ENCODE measurements at places on chromosomes 7 and 10.

- DNase-seq, result no peak
Observed at GRCh38 chr10:680146-680545, 9.3 kb downstream of the DIP2C start.

- DNase-seq, result no peak
Observed at GRCh38 chr7:46071601-46072000, 150.5 kb upstream of the IGFBP3 start.

DNA sequence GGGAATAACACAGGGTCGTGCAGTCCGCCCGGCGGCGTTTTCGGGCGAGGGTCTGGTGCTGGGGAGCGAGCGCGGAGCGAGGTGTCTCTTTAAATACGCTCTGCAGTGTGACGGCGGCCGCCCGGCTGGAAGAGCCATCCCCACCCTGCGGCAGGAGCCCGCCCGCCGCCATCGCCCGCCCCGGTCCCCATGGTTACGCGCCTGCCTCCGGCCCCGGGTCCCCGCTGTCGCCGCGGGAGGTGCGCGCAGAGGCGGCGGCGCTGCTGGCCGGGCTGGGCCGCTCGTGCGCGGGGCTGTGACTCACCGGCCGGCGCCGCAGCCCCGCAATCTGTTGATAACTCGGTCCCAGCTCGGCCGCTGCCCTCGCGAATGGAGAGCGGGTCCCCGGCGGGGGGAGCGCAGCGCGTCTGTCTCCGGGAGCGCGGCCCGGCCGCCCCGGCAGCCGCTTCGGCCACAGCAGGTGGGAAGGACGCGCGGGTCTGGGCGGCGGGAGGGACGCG, at the start of gene ADGRA1:
Gene ADGRA1 (plus strand): TSS at position 246 of the 500 bp plus-strand sequence. CDS start 986 bp downstream, outside the sequence.
- DNase-seq, result no peak

- DNase-seq, result no peak
Observed at GRCh38 chr10:9060314-9060713, 1005.8 kb downstream of the GATA3 start.

DNA sequence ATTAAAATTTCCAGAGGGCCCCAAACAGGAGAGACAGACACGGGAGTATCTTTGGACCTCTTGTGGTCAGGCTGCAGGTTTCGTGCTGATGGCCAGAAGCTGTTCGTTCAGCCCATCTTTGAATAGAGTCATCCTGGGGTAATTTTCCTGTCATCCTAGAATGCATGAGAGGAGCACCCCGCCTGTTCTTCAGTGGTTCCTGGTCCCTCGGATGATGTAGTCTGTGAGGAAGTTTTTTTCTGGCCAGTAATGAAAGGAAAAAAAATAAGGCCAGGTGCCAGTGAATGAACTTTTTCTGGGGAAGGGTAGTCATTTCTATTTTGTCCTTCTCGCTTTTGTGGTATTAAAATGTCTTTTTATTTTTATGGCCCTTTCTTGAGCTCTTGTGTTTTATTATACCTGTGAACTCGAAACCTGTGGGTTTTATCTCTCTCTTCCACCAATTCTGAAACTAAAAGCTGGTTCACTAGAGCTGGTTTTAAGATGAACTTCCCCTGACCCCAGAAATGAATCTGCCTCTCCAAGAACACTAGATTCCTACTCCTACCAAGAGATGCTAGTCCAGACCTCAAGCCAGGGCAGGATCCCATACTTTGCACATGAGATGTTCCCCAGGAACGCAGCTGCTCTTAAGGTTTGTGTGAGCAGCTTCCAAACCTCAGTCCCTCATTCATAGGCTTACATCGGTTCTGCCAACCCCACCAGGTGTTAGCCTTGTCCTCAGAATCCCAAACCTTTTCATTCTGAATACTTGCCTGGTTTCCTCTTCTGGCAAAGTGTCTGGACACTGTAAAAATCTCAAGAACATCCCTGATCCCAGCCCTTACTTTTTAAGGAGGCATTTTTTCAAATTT, 15.4 kb upstream of the MEST start:
- DNase-seq, result no peak

DNA sequence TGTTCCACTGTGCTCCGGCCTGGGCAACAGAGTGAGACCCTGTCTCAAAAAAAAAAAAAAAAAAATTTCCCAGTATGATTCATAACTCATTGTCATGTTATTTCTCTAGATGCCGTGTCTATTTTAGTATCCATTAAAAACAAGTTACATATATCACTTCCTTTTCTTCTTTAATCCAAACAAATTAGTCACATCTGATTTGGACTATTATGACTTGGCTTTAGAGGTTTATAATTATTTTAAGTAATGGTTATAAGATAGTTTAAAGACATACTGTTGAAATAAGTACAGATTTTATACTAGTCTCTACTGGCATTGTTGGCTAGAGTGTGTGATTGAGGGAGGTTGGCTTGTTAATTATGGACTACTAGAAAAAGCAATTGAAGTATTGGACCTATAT, 53.3 kb downstream of the ZMYND11 start:
- no peak for DNase-seq

DNA sequence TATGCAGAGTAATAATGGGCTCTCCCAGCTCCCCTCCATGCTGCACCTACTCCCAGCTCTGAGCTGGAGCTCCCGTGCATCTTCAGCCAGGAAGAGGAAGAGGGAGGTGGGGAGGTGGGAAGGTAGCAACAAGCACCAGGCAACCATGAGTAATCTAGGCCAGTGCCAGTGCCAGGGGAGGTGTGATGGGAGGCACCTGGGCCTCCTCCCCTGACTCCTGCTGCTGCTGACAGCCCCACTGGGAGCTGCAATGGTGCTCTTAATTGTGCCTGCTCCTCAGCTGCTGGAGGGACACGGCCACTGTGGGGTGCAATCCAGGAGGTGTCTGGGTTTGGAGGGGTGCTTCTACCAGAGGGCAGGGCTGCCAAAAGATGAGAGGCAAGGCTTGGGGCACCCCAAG, 243.0 kb downstream of the PLXNA4 start:
- DNase-seq, result no peak

GRCh38 chr7:18408461-18408860, 87.1 kb upstream of the HDAC9 start:
- no peak for DNase-seq

DNA sequence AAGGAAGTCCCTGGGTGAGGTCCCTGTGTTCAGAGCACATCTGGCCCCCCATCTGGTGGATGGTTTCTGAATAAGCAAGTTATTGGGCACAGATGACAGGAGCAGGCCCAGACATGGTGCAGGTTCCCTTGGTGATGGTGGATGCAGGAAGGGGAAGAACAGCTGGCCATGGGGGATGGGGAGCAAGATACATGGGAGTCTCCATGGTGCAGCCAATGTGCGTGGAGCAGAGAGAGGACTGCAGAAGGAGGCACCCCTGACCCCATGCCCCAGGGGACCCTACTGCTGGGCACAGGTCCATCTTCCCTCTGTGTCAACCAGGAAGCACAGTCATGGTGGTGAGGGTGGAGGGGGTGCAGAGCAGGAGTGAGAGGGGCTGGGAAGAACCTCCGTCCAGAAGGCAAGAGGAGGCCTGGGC, 43.8 kb upstream of the RABGEF1 start:
- no peak for DNase-seq

DNA sequence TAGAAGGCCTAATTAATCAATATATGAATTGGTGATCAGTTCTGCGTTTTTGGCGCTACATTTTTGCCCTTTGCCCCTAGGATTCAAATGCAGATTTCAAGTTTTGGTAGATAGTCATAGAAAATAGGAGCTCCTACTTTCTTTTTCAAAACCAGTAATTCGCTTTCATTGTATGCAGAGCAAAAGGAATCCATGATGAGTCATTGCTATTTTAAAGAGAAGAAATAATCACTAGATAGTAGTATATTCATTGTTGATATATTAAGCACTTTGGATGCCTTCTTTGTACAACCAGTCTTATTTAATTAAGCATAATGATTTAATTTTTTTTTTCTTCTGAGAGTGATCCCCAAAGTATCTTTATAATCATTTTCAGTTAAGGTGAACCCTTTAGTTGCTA, 50.3 kb downstream of the CSTF2T start:
- no peak for DNase-seq

DNA sequence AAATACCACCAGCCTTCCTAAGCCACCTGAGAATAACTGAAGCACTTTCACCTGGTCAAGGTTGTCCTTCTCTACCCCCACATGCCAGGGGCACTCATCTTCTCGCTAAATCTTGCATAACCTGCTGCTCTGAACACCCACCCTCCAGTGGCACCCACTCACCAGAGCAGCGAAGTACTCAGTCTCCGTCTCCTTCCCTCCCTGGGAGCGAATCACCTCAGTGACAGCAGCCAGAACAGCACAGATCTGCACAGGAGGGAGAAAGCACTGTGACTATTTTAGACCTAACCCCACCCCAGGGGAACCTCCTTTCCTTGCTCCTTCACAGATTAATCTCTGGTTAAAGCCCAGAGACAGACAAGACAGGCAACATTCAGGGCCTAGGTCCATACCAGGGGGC, 5.1 kb downstream of the RRP12 start:
- DNase-seq, result no peak
